ENCODE measurements at places on chromosomes 4 and X.

DNA sequence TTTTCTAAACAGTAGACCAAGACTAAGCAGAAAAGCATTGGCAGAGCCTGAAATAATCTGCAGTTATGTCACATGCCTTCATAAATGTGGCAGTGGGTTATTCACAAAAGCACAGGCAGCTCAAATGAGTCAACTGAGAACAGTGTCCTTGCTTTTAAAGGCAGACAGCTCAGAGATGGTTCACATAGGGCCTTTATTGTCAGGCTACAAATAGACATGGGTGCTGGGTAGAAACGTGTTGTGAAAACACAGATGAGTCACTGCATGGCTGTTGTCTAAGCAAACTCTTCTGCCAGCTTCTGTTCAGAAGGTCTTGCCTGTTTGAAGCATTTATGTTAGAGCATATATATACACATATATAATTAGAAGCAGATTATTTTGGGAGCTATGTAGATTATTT lies 118.0 kb downstream of the SLC4A4 start:
- DNase-seq, result no peak

DNA sequence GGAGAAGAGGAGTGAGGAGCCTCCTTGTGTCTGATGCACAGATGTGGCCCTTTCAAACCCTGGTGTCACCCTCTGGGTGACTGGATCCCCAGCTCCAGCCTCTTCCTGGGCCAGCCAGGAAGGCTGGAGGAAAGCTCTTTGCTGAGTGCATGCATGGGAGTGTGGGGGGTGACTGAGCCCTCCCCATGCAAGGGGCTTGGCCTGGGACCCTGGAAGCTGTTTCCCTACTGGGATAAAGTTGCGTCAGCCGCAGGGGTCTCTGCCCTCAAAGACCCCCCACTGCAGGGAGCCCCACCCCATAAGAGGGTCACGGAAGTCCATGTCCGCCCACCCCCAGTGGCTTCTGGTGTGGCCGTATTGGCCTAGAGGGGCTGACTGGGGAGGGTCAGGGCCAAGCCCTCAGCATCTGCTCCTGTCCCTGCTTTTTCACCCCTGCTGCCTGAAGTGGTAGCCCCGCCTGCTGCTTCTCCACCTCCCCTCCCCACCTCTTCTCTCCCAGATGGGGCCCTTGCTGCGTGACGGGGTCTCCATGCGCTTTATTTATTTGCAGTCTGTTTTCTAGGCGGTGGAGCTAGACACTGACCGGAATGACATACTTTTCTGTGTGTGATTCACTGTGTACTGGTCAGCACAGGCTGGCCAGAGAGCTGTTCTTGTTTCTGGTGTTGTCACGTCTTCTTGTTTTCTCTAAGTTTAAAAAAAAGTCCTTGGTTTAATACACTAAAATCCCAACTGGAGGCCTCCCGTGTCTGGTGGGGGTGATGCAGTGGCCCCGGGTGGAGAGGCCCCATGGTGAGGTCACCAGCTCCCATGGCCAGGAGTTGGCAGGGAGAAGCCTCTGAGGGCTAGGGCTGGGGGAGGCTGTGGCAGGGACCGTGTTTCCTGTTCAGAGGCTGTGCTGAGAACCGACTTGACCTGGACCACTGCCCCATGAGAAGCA lies 3.6 kb downstream of the SMIM10L2A start:
- no peak for DNase-seq

GRCh38 chrX:151228935-151229334 lies 52.6 kb downstream of the GPR50 start:
- DNase-seq, result no peak

DNA sequence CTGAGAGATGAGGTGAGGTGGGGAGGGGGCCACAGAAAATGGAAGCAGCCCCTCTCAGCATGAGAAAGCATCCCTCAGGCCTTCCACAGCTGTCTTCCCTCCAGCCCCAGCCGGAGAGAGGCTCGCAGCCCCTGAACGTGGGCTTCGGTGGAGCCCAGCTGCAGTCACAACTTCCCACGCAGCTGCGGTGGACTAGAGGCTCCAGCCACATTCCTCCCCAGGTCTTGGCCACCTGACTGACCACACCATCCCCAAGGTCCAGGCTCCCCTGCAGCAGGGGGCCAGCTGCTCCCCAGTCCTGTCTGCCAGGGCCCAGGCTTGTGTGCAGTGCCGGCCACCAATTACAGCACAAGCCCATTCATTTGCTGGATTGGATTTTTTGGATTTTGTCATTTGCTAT lies 212.3 kb upstream of the BCOR start:
- DNase-seq, result no peak

GRCh38 chrX:3094261-3094660 lies 53.0 kb downstream of the ARSF start:
- no peak for DNase-seq

DNA sequence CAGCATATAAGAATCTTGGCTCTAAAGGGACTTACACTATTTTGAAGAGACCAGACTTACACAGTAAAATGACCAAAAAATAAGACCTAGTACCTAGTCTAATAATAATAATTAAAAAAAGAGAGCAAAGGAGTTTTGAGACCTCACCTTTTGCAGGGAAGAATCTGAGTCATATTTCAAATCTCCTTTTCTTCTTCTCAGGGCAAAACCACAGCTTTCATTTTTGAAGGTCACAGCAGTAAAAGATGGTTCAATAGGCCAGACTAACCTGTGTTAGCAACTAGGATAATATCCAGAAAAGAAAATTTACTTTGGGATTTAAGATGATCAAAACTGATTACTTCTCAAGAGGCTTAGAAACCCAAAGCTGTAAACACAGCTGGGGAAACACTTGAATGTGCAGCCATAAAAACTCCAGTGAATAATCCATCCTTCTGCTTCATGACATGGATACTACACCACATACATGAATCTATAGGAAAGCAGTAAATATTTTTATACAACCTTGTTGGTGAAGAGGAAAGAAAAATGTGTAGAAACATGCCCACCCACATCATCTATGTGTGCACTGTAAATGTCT lies 25.9 kb upstream of the LNX1 start:
- no peak for DNase-seq

GRCh38 chr4:47598896-47599295 lies 113.8 kb downstream of the ATP10D start:
- DNase-seq, result no peak

GRCh38 chr4:110181890-110182289 lies 16.5 kb downstream of the ELOVL6 start:
- no peak for DNase-seq

DNA sequence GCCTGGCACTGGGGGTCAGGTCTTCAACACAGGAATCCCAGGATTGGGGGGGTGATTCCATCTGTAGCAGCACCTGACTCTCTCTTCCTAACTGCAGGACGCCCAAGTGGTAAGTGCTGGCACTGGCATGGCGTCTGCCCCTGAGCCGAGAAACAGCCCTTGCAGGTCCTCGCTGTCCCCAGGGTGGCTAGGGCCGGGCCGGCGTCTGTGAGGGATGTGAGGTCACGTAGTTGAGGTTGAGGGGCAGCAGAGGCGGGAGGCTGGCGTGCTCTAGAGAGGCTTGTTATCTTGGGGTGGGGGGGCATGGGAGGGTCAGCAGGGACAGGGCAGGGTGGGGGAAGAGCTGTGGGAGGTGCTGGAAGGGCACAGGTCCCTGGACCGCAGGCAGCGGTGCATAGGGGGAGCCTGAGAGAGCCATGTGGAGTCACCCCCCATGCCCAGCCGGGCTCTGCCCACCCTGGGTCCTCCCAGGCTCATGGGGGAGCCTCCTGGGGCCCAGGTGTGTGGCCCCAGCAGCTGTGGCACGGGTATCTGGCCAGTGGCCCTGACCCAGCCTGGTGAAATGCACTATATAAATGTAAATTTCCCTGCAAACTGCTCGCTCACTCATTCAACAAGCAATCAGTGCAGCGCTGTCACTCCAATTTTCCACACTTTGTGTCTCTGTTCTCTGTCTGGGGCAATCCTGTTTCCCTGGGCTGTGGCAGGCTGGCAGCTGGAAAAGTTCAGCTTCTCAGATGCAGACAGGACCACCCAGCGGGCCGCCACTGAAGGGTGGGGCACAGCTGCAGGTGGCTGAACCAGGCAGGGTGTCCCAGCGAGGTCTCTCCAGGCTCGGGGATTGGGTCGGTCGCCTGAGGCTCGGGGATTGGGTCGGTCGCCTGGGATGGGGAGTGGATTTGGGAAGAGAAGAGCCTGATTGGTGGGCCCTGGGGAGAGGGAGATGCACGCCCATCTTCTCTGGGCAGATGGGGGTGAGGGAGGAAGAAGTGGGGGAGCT lies 102.2 kb upstream of the NKX1-1 start:
- DNase-seq, result no peak

GRCh38 chrX:36908801-36909675 lies 99.1 kb upstream of the FAM47C start:
- DNase-seq, result no peak

DNA sequence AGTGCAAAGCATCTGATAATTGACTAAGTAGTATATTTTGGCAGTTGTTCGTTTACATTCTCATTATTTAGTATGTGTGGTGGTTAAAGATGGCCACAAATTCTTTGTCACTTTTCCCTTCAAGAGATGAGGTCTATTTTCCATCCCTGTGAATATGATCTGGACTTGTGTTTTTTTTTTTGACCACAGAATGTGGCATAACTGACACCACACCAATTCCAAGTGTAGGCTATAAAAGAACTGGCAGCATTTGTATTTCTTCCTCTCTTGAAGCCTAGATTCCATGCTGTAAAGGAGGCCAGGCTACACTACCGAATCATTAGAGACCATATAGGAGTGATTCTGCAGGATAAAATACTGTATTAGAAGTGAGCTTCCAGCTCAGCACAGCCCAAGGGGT lies 596.6 kb downstream of the DMD start:
- no peak for DNase-seq

DNA sequence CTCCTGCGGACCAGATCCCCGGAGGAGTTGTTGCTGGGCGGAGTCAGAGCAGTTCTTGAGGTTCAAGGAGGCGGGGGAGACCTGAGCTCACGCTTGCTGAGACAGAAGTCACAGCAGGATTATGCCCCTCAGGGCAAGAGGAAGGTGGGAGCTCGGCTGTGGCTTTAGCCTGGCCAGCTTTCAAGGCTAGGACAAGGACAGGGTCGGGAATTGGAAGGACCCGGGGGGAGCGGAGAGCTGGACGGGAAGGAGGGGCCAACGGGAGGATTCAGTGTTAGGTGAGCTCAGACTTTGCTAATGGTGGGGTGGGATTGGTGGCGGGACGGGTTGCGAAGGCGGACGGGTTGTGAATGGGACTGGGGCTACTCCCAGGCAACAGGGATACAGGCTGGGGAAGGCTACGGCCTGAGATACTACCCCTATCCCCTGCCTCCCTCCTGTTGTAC lies at the start of gene RIBC1:
RIBC1 (plus strand) TSS at position 13 of the 446 bp plus-strand sequence. CDS start 3,404 bp downstream, outside the sequence.
- DNase-seq, result no peak

- DNase-seq, result no peak
Measured at GRCh38 chrX:16023790-16024734, 99.3 kb upstream of the GRPR start.

- DNase-seq, result no peak
Measured at GRCh38 chrX:8684201-8684965, 47.6 kb downstream of the ANOS1 start.

- no peak for DNase-seq
Measured at GRCh38 chr4:48308901-48309300, 32.4 kb upstream of the SLAIN2 start.

GRCh38 chrX:9995855-9996339 lies 28.7 kb downstream of the CLDN34 start:
- DNase-seq, result peak; percentile 37

DNA sequence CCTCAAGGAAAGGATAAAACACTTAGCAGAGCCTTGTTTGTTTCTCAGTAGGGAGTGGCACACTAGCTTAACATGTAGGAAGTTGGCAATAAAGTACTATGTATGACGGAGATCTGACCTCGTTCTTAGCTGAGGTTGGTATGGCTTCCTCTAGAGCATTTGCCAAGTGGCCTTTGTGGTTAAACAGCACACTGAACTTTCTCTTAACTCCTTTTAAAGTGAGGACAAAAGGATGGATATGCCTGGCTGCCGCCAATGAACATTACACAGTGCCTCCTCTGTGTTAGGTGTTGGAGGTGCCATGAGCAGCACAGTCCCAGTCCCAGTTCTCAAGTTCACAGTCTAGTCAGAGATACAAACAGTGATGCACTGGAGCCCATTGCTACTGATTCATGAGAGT lies 54.4 kb downstream of the VGLL1 start:
- DNase-seq, result no peak

- DNase-seq, result no peak
Measured at GRCh38 chr4:167185465-167185864, 48.8 kb downstream of the SPOCK3 start.

DNA sequence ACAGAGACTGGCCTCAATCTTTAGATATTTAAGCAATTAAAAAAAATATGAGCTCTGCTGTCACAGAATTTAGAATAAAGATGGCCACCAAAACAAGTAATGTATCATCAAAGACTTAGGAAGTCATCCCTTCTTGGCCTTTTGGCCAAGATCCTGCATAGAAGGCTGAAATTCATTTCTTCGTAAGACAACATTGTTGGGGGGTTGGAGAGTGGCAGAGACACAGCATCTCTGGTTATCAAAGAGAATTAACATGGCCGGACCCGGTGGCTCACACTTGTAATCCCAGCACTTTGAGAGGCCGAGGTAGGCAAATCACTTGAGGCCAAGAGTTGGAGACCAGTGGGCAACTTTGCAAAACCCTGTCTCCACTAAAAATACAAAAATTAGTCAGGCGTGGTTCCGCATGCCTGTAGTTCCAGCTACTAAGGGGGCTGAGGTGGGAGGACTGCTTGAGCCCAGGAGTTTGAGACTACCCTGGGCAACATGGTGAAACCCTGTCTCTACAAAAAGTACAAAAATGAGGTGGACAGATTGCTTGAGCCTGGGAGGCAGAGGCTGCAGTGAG lies 4.0 kb downstream of the PPM1K start:
- no peak for DNase-seq

DNA sequence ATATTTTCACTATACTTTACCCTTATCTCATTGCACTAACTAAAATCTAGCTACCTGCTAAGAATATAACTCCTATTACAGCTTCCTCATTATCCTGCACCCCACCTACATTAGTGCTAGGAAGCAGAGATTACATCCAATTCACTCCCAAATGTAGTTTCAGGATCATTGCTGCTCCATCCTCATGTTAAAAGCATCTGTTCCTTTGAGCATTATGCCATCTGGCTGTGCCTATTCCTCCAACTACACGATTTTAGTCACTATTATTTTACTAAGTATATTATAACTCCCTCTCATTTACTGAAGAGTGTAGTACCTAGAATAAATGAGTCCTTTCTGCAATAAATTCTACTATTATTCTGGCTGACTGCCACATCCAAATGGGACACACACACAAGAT lies 1586.9 kb downstream of the TECRL start:
- DNase-seq, result no peak

GRCh38 chrX:43176686-43177085 lies 398.7 kb upstream of the PPP1R2C start:
- no peak for DNase-seq

Data from stimulated activated CD4-positive, alpha-beta T cell treated with anti-CD3 and anti-CD28 coated beads, Interleukin-12 subunit alpha, Interleukin-12 subunit beta, amount 100 ng/mL, for 24 hours (primary cell).